ENCODE measurements at places on chromosomes 4 and X.

DNA sequence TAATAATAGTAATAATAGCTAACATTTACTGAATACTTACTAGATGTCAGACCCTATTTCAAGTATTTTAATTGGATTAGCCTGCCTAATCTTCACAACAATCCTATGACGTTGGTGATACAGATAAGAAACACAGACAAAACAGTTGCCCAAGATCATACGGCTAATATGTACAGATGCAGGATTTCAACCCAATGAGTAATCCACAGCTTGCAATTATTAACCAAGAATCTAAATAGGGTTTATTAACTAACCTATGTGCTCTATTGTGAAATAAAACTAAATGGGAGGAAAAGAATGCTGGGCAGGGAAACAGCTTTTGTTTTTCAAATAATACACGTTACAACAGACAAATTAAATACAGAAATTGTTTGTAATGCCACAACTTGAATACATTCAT is 23.4 kb downstream of the FBXO8 start:
- no peak for DNase-seq

DNA sequence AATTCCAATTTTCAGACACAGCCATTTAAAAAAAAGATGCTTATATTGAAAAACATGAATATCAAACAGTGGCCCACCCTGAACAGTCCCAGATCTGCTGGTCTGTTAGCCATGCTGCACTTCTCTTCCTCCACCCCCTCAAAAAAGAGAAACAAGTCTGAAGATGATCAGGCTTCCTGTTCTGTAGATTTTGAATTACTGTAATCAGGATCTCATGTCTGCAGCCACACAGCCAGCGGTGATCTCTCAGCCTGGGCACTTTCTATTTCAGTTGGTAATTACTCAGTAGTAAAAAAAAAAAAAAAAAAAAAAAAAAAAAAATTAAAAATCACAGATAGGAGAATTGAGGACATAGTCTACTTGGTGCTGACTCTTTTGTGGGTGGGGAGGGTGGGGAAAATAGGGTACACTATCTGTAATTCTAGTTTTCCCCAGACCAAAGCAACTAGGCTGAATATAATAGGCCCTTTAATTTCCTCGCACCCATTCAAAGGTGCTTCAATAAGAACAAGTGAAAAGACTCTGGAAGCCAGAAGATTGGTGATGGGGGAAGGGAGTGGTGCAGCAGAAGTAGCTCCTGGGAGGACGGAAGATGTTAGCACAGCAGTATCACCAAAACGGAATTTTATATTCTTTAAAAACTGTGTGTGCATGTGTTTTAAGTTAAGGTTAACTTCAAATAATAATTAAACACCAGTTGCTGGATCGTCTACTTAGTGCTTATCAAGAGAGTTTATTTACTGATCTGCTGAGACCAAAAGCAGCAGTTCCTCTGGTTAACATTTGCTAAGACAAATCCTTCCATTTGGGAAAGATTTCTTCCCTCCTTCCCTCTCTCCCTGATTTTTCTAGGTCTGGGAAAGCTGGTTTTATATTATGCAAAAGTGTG is 47.0 kb downstream of the SPRY1 start:
- DNase-seq, result no peak

- DNase-seq, result no peak
These were observed 168.6 kb downstream of the PTTG2 start for GRCh38 chr4:38128478-38129459.

DNA sequence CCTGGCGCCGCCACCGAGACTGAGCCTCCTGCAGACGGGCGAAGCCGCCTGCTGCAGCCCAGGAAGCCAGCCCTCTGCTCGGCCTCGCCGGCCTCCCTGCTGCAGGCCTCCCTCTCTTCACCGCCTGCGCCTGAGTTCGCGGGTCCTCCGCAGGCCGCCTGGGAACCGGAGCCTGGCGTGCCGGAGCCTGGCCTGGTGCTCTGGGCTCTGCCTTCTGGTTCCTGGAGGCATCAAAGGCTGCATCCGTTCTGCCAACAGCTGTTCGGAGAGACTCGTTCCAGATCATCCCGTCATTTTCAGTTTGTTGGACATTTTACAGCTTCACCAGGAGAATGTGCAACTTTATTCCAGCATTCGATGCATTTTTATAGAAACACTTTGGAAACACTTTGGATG is 178.0 kb downstream of the DCLK2 start:
- DNase-seq, result no peak

GRCh38 chr4:147479786-147480185 is 1.1 kb upstream of the EDNRA start:
- no peak for DNase-seq

DNA sequence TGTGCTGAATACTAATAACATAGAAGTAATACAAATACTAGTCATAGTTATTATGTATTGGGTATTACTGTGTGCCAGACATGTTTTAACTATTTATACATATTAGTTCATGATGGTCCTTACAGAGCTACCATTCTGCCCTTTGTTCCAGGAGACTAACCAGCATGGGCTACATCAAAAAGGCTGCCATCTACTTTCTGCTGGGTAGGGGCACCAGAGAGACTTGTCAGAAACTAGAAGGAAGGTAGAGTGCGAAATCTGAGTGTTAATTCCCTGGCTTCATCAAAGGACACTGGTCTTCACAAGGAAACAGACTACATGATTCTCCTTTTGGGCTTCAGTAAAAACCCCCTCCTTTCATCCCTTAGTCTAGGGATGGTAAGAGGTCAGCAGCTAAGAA is 347.8 kb downstream of the GBA3 start:
- DNase-seq, result no peak

- DNase-seq, result no peak
These were observed 86.1 kb downstream of the CPE start for GRCh38 chr4:165464813-165465381.

GRCh38 chrX:9940421-9940820 is 26.7 kb upstream of the CLDN34 start:
- DNase-seq, result no peak

DNA sequence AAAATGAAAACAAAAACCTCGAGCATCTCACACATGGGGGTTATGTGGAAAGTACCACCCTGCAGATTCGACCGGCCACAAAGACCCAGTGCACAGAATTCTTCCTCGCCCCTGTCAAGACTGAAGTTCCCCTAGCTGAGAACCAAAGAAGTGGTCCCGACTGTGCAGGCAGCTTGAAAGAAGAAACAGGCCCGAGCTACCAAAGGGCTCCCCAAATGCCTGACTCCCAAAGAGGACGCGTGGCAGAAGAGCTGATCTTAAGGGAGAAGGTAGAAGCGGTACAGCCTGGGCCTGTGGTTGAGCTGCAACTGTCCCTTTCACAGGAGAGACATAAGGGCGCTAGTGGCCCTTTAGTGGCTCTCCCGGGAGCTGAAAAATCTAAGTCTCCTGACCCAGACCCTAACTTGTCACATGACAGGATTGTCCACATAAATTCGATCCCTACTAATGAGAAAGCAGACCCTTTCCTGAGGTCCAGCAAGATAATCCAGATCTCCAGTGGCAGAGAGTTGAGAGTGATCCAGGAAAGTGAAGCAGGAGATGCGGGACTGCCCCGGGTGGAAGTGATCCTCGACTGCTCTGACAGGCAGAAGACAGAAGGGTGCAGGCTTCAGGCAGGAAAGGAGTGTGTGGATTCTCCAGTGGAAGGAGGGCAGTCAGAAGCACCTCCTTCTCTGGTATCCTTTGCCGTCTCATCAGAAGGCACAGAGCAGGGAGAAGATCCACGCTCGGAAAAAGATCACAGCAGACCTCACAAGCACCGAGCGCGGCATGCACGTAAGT is 108.8 kb upstream of the MYOZ2 start:
- no peak for DNase-seq

DNA sequence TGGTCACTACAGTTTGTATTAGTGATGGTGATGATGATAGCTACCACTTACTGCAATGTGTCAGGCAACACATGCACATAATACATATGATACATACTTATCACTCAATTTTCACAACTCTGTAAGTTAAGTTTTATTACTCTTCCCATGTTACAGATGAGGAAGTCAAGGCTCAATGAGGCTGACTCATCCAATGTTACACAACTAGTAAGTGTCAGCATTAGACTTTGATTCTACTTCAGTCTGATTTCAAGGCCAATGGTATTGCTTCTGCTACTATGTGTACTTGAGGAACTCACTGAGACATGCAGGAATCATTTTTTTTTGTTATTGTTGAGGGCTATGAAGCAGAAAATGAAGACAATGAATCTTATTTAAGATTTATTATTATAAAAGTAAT is 96.4 kb upstream of the TRPC5OS start:
- DNase-seq, result no peak

DNA sequence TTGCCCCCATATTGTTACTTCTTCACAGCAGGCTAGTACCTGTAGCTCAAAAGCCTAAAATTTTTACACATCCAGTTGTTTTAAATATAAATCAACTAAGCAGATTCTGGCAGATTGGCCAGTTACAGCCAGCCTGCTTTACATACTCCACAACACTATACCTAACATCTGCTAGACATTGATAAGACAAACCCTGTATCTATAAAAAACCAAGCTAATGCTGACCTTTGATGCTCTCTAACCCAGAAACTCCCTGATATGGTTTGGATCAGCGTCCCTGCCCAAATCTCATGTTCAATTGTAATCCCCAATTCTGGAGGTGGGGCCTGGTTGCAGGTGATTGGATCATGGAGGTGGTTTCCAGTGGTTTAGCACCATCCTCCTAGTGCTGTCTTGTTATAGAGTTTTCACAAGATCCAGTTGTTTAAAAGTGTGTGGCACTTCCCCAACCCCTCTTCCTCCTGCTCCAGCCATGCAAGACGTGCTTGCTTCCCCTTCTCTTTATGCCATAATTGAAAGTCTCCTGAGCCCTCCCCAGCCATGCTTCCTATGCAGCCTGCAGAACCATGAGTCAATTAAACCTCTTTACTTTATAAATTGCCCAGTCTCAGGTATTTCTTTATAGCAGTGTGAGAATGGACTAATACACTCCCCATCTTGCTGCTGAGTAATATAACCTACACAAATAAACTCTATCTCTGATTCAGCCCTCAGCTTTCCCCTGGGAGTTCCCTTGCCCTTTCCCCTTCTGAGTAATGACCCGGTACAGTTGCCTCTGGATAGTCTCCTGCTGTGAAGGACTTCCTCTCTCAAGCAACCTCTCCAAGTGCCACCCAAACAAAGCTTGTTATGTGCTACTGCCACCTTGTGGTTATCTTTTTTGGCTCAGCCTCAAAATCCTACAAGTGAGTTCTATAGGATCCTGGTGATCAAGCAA is 39.6 kb downstream of the ZCCHC13 start:
- peak; percentile 58 for DNase-seq

- no peak for DNase-seq
These were observed 116.9 kb downstream of the RAB28 start for GRCh38 chr4:13367244-13367643.

- DNase-seq, result no peak
These were observed 72.4 kb downstream of the ANKRD50 start for GRCh38 chr4:124640022-124640730.

DNA sequence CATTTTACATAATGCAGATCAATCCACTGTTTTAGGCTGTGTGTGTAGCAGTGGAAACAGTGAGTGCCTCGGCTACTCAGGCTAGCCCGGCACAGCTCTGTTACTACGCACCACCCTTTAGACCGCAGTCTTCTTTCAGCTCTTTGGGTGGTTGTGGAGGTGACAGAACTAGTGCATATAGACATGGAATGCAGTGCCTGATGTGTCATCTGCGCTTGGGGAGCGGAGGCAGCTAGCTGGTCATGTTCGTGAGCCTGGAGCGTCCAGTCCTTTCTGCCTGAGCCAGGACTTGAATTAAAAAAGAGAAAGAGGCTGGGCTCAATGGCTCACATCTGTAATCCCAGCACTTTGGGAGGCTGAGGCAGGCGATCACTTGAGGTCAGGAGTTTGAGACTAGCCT is 4.8 kb downstream of the TBC1D14 start:
- no peak for DNase-seq

DNA sequence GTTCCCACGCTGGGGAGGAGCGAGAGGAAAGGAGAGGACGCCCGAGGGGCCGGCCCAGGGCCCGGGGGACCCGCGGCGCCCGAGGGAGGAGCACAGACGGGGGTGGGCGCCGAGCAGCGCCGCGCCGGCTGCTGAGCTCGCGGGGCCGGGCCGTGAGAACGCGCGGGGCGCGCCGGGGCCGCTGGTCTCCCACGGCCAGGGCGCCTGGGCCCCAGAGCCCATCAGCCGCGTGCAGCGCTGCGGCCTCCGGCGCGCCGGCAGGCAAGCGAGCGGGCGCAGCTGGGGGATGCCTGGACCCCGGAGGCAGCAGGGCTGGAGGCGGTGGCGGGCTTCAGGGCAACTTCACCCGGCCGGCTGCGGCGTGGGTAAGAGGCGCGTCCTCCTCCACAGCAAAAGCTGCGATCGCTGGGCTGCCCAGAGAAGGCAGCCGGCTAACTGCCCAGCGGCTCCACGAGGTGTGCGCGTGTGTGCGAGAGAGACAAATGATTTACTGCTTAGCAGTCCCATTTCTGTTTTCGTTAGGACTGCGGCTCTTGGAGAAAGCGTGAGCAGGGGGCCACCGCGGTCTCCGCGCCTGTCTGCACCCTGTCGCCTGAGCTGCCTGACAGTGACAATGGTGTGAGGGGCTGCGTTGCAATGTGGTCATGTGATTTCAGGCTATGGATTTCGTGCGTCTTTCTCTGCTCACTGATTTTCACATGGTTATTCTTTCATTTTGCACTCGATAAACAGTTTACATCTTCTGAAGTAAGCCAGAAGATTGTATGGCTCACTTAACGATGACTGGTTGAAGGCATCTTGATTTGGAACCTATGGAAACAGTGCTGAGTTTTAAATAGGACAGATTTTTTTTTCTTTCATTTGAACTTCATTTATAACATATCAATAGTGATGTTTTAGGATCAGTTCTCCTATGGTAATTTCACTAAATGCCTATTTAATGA is 1.2 kb downstream of the GUCY1A1 start:
- DNase-seq, result peak; percentile 26

DNA sequence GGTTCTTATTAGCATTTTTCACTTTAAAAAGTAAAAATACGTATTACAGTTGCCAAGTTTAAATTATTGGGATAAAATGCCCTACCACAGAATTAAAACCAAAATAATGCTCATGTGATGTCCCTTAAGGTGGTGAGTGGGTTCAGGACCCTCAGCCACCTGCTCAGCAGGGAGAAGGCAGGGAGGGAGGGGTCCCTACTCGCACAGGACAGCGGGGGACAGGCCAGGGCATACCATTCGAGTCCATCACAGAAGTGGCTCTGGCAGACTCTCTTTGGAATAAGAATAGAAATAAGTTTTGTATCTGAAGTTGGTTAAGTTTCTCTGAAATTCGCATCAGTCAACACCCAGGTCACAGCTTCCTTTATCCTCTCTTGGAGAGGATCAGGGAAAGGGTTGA is 37.7 kb downstream of the NOP14 start:
- no peak for DNase-seq

Measured in endothelial cell (in vitro differentiated cells).